ENCODE measurements at places on chromosomes 5 and 9.

DNA sequence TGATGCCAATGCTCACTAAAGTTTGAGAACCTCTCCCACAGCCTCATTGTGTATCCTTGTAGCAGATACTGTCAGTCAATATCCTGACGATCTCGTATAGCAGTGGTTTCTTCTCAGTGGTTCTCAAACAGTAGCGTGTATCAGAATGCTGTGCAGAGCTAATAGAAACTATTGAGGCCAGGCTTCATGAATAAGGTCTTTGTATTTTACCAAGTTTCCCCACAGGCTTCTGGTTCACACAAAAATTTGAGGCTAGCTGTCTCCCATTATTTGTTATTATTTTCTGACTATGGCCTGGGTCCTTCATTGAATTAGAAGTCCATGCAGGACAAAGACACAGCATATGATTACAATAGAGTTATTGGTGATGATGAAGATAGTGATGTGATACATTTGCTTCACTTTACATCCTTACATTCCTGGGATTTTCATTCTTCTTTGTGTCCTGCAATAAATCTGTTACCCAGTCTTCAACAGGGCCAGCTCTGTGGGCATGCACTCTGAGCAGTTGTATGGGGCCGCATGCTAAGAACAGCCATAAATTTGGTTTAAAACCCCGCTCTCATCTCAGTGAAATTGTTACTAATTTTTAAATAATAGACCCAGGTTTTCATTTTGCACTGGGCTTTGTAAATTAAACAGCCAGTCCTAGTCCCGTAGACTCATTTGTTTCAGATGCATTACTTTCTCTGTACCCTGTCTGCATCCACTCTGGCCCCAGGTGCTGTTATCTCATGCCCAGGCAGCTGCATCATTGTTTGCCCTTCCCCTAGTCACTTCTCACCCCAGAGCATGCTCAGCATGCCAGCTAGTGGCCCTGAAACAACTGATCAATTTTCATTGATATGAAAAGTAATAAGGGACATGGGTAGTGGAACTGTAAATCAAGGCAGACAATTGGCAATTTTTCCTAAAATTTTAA lies 199.9 kb upstream of the PIK3R1 start:
- H3K4me1 ChIP-seq: no peaks in the 10 kb centered on the region
- no peak for DNase-seq
- H3K27me3 ChIP-seq: no peaks in the 10 kb centered on the region
- H3K27ac ChIP-seq: no peak overlapping the region

DNA sequence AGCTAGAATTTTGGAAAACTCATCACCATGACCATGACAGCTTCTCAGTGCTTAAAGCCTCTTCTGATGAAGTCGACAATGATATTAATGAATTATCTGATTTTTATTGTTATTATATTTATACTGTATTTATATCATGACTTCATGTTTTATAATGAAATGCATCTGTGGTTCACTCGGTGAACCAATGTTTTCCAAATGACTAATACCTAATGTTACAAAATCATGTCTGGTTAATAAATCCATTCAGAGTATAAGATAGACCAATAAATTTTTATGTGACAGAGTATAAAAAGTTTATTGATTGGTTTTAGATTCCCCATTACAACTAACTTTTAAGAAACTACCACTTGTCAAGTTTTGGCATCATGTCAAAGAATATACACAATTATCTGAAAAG lies 416.5 kb downstream of the MLLT3 start:
- H3K27ac ChIP-seq: no peak overlapping the region
- H3K4me3 ChIP-seq: no peak overlapping the region
- no peaks in the 10 kb centered on the region for H3K4me1 ChIP-seq

GRCh38 chr9:108478431-108479332 lies 377.1 kb downstream of the ACTL7B start:
- peak overlapping the region; percentile 89 for H3K27ac ChIP-seq
- H3K4me1 ChIP-seq: peaks cover 42% of the 10 kb centered on the region
- no peaks in the 10 kb centered on the region for H3K36me3 ChIP-seq
- DNase-seq: peak; percentile 72
- no peaks in the 10 kb centered on the region for H3K27me3 ChIP-seq

GRCh38 chr5:172091956-172092732 lies 85.7 kb upstream of the FBXW11 start:
- H3K27ac ChIP-seq: no peak overlapping the region
- DNase-seq: no peak
- H3K4me3 ChIP-seq: no peak overlapping the region
- H3K27me3 ChIP-seq: no peaks in the 10 kb centered on the region
- H3K4me1 ChIP-seq: no peaks in the 10 kb centered on the region
- no peaks in the 10 kb centered on the region for H3K36me3 ChIP-seq

- H3K4me1 ChIP-seq: peaks cover 14% of the 10 kb centered on the region
- H3K27me3 ChIP-seq: no peaks in the 10 kb centered on the region
- peak overlapping the region; percentile 1 for H3K27ac ChIP-seq
- H3K4me3 ChIP-seq: no peak overlapping the region
Measured at GRCh38 chr5:17000291-17000939, 64.3 kb upstream of the MYO10 start.

DNA sequence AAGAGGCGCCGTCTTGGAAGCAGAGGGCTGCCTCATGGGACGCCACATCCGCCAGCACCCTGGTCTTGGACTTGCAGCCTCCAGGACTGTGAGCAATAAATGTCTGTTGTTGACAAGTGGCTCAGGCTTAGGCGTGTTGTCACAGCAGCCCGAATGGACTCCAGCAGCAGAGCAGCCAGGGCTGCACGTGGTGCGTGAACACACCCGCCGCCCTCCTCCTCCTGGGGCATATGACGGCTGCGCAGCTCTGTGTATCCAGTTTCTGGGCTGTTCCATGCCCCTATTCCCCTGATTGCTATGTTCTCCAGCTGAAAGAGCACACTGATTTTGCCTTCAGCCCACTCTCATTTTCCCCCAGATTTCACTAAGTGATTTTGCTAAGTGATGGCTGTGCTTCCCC lies 36.0 kb upstream of the CLPTM1L start:
- peak; percentile 51 for DNase-seq
- H3K36me3 ChIP-seq: no peaks in the 10 kb centered on the region
- no peaks in the 10 kb centered on the region for H3K4me1 ChIP-seq
- H3K27me3 ChIP-seq: peaks cover 15% of the 10 kb centered on the region
- H3K27ac ChIP-seq: no peak overlapping the region

- no peaks in the 10 kb centered on the region for H3K27me3 ChIP-seq
- no peaks in the 10 kb centered on the region for H3K36me3 ChIP-seq
- no peak for DNase-seq
- no peaks in the 10 kb centered on the region for H3K4me1 ChIP-seq
- H3K27ac ChIP-seq: no peak overlapping the region
- H3K4me3 ChIP-seq: no peak overlapping the region
Measured at GRCh38 chr5:146529984-146530383, 14.0 kb upstream of the GPR151 start.

Measured in psoas muscle (tissue), 8 donors.